ENCODE measurements at places on chromosomes 1 and 21. TPM values are rescaled to one million over a fixed set of nuclear protein-coding genes. Genes with fewer than 3 reads are reported as not detected.

The ANKRD34A gene
- polyA plus RNA-seq, result 10.7 TPM

The HSD3B1 gene
- polyA plus RNA-seq, result not detected

The LCE2B gene
- polyA plus RNA-seq, result not detected

The BGLAP gene
- polyA plus RNA-seq, result not detected

The EDN2 gene
- polyA plus RNA-seq, result not detected

The FCRL1 gene
- not detected for polyA plus RNA-seq

The KRTAP12-2 gene
- polyA plus RNA-seq, result not detected

The C1orf115 gene
- 7.4 TPM for polyA plus RNA-seq

The DRAXIN gene
- not detected for polyA plus RNA-seq

The C1orf185 gene
- not detected for polyA plus RNA-seq

The COL11A1 gene
- 2.6 TPM for polyA plus RNA-seq

The NOL9 gene
- 4.6 TPM for polyA plus RNA-seq

The BCL2L15 gene
- not detected for polyA plus RNA-seq

The THEMIS2 gene
- 0.43 TPM for polyA plus RNA-seq

The S100A7A gene
- not detected for polyA plus RNA-seq

The CELA2B gene
- not detected for polyA plus RNA-seq

The CFAP45 gene
- polyA plus RNA-seq, result 2.1 TPM

The OR10J1 gene
- polyA plus RNA-seq, result not detected

The CD1D gene
- polyA plus RNA-seq, result 0.39 TPM

The MIXL1 gene
- not detected for polyA plus RNA-seq

The SLFNL1 gene
- polyA plus RNA-seq, result 0.26 TPM

The UQCRHL gene
- polyA plus RNA-seq, result 11.2 TPM
